Peyer's patch (tissue), 4 donors: ENCODE measurements at places on chromosomes 11 and 22.

DNA sequence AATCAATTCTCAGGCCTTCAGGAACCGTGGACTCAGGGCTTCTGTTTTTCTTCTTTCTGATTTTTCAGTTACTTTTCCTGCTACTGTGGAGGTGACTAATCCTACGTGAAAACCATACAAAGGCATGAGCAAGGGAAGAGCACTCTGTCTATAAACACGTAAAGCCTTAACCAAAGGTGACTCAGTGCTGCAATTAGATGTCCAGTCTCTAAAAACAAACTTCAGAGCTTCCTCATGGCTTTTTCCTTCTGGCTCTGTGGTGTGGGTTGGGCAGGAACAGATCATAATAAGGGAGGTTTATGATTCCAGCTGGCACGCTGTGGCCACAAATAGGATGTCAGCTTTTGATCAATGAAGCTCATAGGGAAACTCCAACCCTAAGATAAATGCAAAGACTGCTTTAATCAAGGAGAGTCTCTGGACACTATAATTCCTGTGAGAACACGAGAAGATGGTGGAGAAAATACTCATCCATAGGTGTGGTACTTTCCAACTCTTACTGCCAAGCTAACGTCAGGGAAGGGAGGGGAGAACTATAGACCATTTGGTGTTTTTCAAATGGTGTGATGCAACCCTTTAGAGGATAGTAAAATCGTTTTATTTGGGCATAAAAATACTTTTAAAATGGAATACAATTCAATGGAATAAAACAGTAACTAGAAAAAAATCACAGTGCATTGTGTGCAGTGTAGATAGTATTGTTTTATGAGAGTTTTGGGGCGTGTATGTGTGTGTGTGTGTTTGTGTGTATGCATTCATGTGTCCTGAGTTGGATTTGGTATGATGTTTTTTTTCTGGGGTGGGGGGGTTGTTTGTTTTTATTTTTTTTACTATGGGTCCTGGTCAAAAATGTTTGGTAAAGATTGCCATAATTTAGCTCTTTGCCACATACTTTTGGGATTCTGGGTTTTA is at the start of gene NXPE2:
Gene NXPE2 (plus strand): TSS at position 403 of the 912 bp plus-strand sequence. CDS start 49 bp downstream, at position 452.
- peak; percentile 68 for DNase-seq

DNA sequence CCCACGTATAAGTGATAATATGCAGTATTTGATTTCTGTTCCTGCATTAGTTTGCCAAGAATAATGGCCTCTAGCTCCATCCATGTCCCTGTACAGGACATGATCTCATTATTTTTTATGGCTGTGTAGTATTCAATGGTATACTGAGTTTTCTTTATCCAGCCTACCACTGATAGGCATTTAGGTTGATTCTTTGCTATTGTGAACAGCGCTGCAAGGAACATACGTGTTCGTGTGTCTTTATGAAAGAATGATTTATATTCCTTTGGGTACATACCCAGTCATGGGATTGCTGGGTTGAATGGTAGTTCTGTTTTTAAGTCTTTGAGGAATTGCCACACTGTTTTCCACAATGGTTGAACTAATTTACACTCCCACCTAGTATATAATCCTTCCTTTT is 1.5 kb upstream of the FAM111A start:
- no peak for DNase-seq

GRCh38 chr22:19713650-19714311 is 522 bp upstream of the SEPTIN5 start:
- DNase-seq: no peak

DNA sequence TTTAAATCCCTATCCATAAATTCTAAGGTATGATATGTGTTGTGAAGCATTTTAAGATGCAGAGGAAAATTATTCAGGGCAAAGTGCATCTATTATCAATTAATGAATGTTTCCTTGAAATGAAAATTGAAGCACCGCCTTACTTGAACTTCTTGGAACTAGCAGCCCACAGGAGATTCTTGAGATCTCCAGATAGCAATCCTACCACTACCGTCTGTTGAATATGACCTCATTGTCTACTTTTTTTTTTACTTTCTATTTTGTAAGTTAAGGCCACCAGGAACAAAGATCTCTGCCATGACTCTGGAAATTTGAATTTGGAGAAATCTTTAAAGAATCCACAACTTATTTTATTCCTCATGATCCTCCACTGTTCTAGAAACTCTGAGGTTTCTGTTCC is 808.7 kb downstream of the KCNA4 start:
- DNase-seq: no peak

DNA sequence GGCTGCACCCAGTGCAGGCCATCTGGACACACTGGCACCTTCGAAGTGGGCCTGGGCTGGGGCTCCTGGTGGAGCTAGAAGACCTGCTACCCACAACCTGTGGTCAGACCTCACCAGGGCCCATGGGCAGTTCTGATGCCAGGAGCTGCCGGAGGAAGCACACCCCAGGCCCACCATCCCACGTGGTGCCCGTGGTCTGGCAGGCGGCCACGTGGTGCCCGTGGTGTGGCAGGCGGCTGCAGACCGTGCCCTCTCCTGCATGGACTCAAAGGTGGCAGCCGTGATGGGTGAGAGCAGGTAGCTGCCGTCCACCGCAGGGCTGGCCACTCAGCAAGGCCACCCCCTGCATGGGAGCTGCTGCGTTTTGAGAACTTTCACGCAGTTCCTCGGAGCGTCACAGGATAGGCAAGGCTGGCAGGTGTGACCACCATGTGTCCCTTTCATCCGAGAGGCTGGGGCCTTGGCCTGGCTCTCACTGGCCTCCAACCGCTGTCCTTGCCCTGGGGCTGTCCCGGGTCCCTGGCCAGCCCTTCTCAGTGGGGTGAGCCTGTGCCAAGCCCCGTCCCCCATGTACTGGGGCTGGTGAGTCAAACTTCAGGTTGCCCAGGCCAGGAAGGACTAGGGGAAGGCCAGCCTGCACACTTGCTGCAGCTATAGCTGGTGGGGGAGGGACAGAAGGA is 3.9 kb upstream of the IL17REL start:
- no peak for DNase-seq

DNA sequence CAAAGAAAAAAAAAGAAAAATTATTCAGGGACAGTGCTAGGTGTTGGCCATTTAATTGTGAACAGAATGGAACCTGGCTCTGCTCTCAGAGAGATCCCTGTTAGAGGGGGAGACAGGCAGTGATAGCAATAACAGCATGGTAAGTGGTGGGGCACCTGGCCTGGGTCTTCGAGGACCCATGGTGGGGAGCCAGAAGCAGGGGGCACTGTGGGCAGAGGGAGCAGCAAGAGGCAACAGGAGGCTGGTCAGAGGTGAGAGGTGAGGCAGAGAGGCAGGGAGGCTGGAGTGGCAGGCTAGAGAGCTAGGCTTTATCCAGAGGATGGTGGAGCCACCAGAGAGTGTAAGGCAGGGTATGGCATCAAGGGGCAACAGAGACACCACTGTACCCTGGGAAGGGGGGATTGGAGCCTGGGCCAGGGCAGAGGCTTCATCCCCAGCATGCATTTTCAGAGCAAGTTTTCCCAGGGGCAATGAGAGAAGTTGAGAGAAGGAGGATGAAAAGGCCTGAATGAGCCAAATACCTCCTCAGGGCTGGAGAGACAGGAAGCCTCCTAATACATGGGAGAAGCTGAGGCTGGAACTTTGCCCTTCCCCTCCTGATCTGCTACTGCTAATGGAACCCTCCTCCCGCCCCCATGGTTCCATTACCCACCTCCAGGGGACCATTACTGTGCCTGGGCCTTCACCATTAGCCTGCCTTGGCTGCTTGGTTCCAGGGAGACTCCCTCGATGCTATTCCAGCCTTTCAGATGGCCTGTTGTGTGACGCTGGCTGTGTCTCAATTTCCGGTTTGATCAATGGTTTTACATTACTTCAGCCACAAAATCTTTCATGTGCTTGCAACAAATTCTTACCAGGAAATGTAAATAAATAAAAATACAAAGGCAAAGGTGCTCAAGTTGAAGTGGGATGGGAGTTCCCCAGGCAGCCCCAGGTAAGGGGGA is 2.6 kb upstream of the P2RY2 start:
- DNase-seq: peak; percentile 39

DNA sequence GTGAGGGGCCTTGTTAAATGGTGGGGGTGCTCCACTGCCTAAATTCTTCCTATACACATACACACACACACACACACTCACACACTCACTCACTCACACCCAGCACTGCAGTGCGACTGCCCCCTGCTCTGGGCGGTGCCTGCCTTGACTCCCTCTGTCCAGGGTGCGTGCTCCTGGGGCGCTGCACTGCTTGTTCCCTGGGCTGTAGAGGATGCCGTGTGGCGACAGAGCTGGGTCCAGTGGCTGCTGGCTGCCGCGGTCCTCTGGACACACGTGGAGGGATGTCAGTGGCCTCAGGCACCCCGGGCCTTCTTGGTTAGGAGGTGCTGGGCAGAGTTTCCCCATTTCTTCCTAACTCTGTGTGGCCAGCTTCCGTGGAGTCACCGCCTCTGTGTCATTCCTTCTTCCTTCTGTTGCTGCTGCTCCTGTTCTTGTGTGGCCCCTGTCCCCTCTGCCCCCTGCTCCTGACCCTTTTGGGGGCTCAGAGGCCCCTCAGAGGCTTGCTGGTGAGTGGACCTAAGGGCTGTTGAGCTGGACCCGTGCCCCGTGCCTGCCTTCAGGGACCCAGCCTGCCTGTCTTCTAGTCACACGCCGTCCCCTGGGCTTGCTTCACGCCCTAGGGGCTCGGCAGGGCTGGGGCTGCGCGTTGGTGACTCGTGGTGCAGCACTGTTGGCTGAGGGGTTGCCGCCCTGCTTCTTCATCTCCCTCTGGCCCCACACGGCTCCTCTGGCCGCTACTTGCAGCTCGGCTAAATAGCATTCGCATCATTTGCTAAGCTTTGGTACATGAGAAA is 147.0 kb downstream of the TBC1D22A start:
- no peak for DNase-seq

GRCh38 chr22:36469094-36469710 is 12.2 kb downstream of the TXN2 start:
- no peak for DNase-seq

DNA sequence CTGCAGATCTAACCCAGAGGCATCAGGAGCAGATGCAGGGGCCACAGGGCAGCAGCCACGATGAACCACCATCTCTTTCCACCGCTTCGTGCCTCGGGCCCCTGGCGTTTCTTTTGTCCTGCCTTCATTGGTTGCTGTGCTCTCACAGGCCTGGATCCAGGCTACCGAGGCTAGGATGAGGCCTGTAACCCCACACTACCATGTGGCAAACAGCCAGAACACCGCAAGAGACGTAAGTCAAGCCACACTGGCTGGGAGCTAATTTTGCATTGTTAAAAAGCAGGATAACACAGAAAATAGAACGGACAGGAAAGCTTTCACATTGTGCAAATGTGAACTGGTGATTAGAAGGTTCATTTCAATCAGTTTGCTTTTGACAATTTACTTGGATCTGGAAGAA is 15.7 kb upstream of the ARFGAP3 start:
- no peak for DNase-seq

- peak; percentile 75 for DNase-seq
These were observed 592 bp upstream of the CTSC start for GRCh38 chr11:88337987-88338668.

- DNase-seq: no peak
These were observed 7.7 kb downstream of the LHFPL7 start for GRCh38 chr22:24938741-24939341.

GRCh38 chr11:109096266-109096665 is 325.7 kb upstream of the C11orf87 start:
- no peak for DNase-seq

DNA sequence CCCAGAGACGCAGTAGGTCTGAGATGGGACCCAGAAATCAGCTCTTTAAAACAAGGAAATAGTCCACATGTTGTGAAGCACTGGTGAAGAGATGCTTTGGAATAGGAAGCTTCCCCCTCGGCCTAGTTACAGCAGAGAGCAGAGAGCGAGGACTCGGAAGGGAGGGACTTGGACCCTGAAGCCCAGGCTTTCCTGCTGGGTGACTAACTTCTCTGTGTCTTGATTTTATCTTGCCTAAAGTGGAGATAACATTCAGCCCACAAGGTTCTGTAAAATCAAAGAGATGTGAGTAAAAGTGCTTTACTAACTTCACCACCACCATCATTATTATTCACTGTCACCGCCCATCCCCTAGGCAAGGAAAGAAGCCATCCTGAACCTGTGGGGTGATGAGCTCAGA is 58.4 kb downstream of the THAP12 start:
- DNase-seq: no peak

DNA sequence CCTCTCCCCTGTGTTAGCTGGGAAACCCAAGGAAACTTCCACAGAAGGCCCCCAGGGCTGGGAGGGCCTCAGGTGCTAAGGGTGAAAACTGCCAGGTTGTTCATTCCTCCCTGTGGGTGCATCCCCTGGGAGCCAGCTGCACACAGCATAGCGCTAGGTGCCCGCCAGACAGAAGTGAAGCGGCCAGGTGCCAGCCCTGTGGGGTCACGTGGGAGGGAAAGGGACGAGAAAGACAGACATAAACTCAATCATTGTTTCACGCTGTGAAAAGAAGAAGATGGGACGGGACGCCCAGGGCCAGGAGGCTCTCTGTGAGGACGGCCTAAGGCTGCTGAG is 31.6 kb upstream of the HMOX1 start:
- DNase-seq: no peak

DNA sequence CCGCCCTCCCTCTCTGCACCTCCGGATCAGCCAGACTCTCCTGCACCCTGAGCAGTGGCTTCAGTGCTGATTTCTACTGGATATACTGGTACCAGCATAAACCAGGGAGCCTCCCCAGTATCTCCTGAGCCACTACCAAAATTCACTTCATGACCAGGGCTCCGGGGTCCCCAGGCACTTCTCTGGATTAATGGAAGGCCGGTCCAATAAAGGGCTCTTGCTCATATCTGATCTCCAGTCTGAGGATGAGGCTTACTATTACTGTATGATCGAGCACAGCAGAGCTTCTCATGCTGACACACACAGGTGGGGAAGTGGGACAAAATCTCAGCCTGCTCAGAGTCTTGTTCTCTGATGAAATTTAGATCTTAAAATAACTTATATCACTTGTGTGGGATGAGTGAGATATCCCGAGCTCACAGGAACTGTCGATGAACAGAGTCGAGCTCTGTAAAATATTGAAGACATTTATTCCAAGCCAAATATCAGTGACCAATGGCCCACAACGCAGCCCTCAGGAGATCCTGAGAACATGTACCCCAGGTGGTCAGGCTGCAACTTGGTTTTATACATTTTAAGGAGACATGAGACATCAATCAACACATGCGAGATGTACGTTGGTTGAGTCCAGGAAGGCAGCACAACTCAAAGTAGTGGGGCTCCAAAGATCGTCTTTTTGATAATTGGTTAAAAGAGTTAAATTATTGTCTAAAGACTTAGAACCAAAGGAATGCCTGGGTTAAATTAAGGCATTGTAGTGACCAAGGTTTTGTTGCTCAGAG is 93.0 kb upstream of the TOP3B start:
- no peak for DNase-seq

DNA sequence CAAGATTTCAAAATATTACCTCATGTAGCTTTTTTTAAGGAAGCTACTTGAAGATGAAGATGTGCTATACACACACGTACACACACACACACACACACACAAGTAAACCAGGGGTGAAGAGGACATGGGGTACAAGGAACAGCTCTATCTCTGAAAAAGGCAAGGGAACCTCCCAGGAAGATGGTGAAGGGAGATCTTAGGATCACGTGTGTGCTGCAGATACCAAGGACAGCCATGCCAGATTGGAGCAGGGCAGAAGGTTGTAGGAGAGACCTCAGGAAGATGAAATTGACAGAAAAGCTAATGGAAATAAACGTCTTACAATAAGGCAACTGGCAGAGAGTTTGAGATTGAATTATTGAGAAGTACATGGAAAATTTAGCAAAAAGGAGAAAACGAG is 19.7 kb downstream of the RAB39A start:
- DNase-seq: no peak
